ENCODE measurements at places on chromosomes 3 and 15.
A peak's percentile ranks its signal among the peaks of the same experiment; 100 is the strongest.

DNA sequence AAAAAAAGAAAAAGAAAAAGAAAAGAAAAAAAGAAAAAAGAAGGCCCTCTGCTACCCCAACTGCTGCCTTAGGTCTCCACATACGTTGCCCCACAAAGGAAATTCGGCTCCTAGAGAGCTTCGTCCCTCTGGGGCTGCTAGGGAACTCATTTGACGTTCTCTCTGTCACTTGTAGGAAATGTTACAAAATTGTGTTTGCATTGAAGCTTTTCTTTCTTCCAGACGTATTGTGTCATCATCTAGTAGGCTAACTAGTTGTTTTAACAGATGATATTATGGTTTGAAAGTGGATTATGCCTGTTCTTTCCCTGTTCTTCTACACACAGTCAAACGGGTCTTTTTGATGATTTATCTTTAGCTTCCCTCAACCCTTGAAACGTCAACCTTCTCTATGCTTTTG lies 125.3 kb downstream of the BDH1 start:
- DNase-seq, result no peak

DNA sequence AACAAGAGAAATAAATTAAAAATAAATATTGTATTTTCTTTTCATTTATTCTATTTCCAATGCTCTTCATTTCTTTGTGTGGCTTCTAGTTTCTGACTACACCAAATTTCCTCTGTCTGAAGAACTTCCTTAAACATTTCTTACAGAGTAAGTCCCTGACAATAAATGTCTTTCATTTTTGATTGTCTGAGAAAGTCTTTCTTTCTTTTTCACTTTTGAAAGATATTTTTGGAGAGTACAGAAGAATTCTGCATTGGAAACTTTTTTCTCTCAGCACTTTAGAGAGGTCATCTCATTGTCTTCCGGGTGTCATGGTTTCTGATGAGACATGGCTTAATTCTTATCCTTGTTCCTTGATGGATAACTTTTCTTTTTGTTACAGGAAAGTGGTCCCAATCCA lies 119.6 kb downstream of the MOBP start:
- DNase-seq, result no peak

- DNase-seq, result no peak
Measured at GRCh38 chr3:86990012-86990733, 776 bp downstream of the VGLL3 start.

DNA sequence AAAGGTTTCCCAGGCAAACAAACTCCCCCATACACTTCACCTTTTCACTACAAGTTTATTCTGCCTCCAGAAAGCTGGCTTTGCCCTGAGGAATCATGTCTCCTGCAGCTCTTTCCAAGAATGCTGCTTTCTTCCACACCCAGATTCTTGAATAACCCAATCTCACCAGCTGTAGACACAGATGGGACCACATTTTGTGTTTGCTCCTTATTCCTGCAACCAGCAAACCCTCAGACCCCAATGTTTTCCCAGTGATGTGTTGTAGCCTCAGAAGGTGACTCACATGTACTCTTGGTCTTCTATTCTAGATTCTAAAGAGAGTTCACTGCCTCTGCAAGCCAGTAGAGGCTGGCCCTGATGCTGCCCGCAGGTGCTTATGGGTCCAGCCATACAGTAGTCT lies 23.6 kb upstream of the TRIM59 start:
- DNase-seq, result no peak

- DNase-seq, result no peak
Measured at GRCh38 chr3:112979244-112979832, 4.4 kb upstream of the CD200R1 start.

DNA sequence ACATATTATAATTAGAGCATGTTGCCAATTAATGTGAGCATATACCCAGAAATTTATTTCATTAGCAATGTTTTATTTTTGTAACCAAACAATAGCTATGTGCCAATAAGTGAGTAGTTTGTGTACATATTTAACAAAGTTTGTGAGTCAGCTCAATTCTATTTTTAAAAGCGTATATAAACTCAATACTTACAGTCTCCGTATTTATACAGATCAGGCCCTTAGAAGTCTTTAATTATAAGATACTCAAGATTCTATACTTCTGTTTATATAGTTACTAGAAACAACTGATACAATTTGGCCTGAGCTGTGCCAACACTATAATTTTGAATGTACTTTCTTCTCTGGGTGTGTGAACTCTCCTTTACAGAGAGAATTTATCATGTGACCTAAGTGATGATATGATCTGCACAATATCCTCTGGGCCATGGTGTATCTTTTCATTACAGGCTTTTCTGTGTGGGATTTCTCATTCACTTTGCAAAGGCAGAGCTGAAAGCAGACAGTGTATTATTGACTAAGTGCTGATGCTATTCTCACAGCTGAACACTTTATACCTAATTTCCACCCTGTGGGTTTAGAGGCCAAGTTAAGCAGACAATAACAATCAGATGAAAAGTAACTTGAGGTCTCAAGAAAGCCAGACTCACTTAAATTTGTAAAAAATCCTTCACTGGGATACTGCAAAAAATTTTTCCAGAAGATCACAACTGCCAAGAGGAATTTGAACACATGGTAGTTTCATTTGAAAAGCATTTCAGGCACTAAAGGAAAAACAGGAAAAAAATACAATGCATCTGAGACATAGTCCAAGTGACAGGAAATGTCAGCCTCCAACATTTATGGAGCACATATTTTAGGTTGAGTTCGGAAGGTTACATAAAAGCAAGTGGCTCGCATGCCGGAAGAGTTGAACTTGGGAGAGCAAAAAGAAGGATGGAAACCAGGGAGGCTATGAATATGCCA lies 277.9 kb upstream of the SEMA6D start:
- no peak for DNase-seq

GRCh38 chr3:13455644-13456043 lies 24.5 kb upstream of the HDAC11 start:
- DNase-seq, result no peak

GRCh38 chr15:31013863-31014607 lies 22.6 kb upstream of the MTMR10 start:
- no peak for DNase-seq

- DNase-seq, result no peak
Measured at GRCh38 chr3:24145981-24146822, 201.1 kb downstream of the NR1D2 start.

DNA sequence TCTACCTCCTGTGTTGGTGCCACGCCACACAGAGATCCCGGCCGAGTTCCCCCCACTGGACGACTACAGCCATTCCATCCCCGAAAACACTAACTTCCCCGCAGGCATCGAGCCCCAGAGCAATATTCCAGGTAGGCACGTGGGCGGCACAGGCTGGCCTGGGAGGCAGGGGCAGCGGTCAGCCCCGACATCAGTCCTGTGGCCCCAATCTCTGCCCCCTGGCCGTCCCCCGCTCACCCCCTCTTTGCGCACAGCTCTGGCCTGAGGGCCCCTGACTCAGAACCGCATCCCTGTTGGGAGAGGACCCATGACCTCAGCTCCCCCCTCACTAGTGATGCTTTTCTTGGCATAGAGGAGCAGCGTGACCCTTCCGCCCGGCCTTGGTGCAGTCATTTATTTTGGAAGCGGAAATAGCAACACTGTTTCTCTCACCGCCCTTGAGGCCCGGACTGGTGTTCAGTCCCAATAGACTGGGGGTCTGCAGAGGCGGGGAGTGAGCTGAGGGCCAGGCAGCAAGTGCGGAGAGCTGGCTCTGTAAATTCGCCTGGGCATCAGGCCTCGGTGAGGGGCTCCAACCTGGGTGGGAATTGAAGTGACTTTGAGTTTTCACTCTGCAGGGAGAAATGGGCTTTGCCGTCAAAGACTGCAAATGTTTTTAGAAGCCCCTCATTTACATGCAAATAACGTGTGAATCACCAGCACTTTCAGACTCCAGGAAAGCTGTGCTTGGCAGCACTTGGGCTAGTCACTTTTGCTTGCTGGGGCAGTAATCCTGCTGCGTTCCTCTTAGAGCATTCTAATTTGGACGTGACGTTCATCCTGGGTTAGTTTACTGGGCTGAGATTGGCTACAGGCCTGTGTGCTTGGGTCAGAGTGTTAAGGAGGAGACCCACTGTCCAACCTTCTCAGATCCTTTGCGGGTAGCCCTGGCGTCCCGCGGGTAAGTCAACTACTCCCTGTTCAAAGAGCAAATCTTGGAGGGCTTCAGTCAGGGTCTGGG lies 88.9 kb downstream of the AAGAB start:
- no peak for DNase-seq

DNA sequence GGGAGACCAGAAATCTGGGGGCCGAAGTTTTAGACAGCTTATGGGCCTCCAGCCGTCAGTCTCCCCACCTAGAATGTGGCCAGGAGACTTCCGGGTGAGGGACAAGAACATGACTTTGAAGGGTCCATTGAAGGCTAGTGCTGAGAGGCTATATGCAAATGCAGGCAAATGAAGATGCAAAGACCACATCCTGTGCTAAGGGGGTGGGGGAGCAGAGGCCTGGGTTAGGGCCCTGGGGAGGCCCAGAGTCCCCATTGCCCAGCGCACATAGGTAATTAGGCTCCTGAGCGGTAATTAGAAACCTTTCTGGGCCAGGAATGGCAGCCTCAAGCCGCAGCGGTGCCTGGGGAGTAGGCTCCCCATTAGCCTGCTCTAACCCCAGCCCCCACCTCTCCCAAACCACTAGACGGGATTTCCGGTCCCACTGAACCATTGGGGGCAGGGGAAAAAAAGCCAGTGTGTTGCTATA lies 6.8 kb downstream of the CSK start:
- no peak for DNase-seq

DNA sequence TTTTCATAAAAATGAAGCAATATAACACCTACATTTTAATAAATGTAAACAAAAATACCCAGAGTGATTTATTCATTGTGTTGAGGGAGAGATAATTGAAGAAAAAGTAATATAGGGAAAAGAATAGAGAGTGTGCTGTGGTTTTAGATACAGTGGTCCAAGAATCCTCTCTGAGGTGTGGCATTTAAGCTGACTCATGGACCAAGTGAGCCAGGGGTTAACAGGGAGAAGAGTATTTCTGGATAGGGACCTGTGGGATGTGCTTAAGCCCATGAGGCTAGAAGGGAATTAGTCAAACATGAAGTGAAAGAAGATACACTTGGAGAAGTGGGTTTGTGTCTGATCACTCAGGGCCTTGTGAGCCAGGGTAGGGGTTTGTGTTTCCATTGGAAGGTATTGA lies 680.7 kb upstream of the GRM7 start:
- DNase-seq, result no peak

- DNase-seq, result no peak
Measured at GRCh38 chr15:90750186-90750585, 33.0 kb downstream of the BLM start.

DNA sequence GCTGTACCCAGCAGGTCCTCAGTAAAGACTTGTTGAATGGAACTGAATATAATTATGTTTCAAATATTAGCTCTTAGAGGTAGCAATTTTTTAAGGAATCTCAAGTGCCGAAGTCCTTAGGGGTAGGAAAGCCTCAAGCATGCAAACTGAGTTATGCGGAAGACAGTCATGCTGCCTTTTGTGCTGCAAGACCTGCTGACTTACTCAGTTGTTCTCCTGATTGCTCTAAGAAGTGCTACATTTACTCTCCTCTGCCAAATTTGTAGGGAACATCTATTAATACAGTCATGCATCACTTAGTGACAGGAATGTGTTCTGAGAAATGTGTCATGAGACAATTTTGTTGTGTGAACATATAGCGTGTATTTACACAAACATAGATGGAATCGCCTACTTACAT lies 325.6 kb upstream of the AZI2 start:
- no peak for DNase-seq

DNA sequence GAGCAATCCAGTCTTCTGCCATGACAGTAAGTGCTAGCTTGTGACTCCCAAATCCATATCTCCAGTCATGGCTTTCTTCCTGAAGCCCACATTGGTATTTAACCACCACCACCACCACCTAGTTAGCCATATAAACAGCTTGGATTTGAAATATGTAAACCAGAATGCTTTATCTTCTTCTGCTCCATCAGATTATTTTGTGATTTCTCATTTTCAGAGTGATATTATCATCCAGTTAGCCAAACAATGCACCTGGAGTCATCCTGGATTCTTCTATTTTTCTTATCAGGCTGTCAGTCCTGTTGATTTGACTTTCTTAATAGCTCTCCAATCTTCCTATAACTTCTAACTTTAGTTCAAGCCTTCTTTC lies 124.3 kb upstream of the PTX3 start:
- no peak for DNase-seq

DNA sequence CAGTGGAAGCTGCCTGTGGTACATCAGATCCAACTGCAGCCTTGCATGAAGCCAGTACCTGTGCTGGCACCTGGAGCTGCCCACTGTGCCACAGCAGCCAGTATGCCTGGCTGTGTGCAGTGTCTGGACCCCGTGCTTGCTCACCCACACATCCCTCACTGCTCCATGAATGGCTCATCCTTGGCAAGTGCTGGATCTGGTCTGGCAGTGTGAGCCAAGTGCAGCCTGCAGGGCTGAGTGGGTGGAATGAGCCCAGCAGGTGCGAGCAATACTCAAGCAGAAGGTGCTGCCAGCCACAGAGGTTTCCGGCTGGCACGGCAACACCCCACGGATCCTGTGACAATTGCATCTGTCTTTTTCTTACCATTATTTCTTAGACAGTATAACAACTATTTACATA lies 488.2 kb upstream of the ROBO2 start:
- peak; percentile 78 for DNase-seq

- no peak for DNase-seq
Measured at GRCh38 chr3:185824051-185825005, 514 bp downstream of the IGF2BP2 start.

DNA sequence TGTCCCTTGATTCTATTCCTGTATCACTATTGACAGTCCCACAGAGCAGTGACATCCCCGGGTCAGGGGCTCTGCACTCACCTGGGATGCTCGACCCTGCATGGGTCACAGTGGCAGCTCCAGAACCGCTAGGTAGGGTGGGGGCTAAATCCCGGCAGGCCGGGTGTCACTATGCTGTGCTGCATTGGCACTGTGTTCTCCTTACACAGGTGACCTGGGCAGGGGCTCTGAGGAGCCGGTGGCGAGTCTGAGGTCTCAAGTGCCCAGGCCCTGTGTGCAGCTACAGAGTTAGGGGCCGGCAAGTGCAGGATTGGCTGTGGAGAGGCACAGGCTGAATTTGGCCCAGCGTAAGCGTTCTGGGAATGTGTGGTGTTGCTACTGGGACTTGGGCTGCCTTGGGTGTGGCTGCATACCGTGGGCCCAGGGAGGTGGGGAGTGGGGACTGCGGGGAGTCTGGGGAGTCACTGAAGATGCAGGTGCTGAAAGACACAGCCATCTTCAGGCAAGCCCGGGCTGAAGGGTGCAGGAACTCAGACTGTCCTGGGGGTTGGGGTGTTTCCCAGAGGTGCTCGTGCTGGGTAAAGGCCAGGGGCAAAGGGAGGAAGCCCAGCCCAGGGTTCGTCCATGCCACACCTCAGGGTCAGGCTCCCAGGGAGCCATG lies 102.6 kb upstream of the PRR20G start:
- DNase-seq, result no peak
